Activated CD4-positive, alpha-beta T cell treated with anti-CD3 and anti-CD28 coated beads, Interleukin-2, amount 50 U/mL, for 4 hours (primary cell): ENCODE measurements at places on chromosomes 3 and 15.

DNA sequence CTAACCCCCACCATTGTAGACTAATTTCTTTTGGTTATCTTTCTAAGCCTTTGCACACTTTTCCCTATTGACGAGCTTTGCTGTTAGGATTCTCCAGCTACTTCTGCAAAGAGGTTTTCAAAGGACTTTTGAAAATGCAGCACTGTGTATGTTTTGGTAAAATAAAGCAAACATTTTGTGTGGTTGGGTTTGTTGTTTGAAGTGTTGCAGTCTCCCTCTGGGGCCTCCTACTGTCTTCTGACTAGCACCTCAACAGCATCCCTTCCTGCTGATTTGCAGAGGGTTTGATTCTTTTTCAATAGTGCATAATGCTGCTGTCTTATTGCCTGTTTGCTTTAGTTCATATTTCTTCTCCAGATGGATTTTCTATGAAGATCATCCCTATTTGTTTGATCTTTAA lies 775.1 kb upstream of the CFAP20DC start:
- DNase-seq = no peak

DNA sequence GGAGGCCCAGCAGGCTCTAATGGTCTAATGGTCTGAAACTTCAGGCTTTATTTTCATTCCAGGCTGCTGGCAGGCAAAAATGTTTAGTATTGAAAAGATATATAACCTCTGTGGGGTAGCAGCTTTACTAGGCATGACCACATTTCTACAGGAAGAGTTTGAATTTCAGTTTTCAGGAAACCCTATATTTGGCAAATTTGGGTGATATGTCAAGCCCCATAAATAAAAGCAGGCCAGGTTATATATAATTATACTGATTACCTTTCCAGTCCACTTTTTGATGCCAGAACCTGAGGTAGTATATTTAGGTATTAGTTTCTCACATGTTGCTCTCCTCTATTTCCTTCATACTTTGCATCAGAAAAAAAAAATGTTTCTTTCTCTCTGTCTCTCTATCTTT lies 37.2 kb upstream of the PHLDB2 start:
- DNase-seq = no peak

DNA sequence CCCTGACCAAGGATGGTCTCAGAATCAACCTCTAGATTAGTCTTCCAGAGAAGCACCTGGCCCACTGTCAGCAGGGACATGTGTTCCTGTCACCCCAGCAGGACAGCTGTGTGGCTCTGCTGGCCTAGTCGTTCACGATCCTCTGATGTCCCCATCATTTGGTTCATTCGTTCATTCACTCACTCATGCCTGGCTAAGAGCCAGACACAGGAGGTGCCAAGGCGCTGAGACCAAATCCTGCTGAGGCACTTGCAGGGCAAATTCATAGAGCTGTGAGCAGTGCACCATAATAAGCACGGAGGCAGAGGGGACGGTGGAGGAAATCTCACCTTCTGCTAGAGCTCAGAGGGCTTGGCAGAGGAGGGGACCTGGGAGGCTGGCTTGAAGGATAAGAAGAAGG lies 49.9 kb upstream of the FGD5 start:
- DNase-seq = no peak

DNA sequence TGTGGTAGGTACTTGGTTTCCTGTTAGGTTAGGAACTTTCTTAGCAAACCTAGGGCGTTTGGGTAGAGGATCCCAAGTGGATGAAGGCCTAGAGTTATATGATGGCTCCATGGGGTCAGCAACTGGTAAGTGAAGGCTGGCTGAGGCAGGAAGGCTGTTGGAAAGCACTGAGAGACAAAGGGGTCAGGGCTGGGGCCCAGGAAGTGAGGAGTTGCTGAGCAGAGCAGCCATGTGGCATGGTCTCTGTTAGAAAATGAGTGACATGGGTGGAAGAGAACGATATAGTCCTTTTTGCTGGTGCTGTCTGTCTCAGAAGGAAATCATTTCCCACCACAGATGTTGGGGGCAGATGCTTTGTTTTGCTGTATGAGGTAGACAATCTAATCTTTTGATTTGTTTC lies 34.5 kb upstream of the MGLL start:
- DNase-seq = no peak

DNA sequence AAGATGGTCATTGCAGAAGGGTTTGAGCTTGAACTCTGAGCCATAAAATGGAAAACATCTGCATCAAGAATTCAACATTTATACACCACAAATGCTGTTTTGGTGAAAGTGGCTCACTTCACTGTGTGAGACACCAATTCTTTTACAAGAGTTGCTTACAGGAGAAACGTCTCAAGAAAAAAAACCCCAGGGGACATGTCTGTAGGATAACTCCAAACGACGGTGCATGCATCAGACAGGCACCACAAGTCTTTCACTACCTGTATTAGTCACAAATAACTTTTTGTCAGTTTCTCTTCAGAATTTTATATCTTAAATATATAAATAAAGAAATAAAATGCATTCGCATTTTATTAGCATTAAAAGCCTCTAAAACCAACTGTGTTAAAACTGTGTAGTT lies 164.3 kb downstream of the EFHB start:
- DNase-seq = no peak
